IMR-90 (cell line): ENCODE measurements at places on chromosomes 3 and 15. TPM values are rescaled to one million over a fixed set of nuclear protein-coding genes. Genes with fewer than 3 reads are reported as not detected.

- no peak for DNase-seq
Observed at GRCh38 chr3:67302489-67302888, 304.4 kb downstream of the KBTBD8 start.

- DNase-seq, result no peak
Observed at GRCh38 chr3:72848703-72849081, 447 bp upstream of the SHQ1 start.

GRCh38 chr3:120348065-120348990, 826 bp downstream of the LRRC58 start:
- peak; percentile 10 for DNase-seq

DNA sequence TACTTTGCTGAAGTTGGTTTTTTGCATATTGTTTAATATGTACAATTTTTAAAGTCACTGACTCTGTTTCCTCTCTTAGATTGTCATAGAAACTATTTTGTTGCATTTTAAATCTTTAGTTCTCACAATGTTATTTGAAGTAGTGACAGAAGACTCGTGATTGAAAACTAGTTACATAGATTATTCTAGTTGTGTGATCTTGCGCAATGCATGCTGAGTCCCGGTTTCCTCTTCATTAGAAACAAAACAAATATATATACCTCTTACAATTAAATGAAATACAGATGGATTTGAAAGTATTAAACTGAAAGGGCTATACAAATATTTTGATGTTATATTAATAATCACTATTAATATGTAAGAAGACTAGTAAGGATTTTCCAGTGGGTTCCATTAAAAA, 333.0 kb downstream of the LPP start:
- no peak for DNase-seq

DNA sequence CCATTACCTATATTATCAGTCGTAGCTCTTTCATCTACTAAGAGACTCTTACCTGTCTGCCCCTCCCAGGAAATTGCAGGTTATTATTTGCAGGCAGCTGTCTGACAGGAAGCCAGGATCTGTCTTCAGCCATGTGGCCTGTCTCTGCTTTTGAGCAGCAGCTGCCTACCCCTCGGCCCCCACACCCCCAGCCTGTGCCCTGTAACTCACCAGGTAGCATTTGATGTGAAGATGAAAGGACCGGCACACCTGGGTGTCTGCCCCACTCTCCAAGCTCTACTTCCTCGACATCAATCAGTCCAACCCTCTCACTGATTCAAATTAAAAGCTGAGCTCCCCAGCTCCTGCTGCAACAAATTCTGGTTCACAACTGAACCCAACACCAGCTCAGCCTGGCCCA, 197.2 kb upstream of the CTNNB1 start:
- DNase-seq, result no peak

DNA sequence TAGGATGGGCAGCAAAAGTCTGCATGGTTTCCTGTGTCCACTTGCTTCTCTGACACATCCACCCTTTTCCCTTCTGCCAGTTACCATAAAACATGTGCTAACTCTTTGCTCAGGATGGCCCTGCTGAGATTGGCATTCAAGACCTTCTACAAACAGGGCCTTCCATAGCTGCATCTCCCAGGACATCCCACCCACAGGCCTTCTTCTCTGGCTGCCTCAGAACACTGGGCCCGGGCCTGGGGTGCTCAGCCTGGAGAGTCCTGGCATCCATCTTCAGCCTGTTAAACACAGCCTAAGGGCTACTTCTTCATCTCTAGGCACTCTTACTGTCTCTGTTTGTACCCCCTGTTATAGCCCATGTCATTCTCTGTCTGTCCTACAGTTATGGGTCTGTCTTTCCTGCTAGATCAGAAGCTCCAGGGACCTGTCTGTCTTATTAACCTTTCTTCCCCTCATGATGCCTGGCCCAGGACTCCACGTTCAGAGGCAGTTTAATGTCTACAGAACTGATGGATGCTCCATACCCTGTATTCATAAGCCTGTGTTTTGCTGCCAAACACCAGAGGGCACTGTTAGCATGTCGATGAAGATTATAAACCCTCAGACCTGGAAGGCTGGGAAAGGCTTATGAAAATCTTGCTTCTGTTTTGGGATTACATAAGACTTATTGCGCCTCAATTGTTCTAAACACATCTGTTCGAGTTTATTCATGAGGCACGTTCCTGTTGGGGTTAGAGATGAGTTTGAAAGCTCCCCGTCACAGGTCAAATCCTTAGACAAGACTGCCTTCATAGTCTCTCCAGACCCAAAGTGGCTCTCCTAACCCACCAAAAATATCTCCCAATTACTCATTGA, 16.5 kb downstream of the SEMA3G start:
- DNase-seq, result peak; percentile 83

DNA sequence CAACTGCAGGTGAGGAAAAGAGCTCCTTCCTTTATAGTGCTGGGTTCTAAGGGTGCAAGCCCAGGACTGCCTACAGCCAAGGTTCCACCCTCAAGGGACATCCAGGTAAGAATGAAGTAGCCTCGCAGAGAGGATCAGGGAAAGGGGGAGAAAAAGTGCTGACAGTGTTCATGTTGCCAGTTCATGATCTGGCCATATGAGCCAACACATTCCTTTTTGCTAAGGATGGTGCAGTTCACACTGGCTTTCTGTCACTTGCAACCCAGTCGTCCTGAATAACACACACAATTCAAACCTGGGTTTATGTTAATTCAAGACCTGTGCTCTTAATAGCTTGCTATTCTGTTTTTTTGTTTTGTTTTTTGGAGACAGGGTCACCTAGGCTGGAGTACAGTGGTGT, 9.0 kb downstream of the CLN6 start:
- DNase-seq, result no peak

DNA sequence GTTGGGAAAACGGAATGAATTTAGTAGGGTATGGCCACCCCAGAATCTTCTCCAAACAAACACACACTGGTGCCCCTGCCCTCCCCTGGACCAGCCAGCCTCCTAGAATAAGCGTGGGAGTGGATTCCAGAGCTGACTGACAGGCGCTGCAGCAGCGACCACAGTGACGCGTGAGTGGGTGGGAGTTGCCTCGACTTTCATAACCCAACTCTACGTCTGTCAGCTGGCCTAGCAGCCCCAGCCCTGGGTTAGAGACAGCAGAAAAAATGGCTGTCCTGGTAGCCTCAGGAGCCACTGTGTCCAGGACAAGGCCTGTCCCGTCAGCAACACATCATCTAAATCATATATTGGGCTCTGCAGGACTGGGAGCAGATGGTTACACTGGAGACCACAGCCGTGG, 10.0 kb downstream of the PLA2G4B start:
- DNase-seq, result peak; percentile 65

GRCh38 chr3:143363949-143364348, 244.4 kb downstream of the CHST2 start:
- no peak for DNase-seq

- no peak for DNase-seq
Observed at GRCh38 chr15:35047528-35047927, 37.6 kb downstream of the NANOGP8 start.

DNA sequence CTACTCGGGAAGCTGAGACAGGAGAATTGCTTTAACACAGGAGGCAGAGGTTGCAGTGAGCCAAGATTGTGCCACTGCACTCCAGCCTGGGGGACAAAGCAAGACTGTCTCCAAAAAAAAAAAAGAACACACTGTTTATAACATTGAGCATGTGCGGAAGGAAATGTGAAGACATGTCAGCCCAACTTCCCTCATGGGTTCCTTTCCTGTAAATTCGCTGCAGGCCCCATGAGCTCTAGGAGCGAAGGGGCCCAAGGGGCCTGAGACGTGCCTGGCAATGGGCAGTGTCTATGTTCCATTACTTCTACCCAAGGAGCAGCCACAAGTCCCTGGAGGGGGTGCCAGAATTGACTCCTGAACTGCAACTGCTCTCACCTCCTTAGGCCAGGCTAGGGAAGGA, 3.2 kb downstream of the PFKFB4 start:
- no peak for DNase-seq

DNA sequence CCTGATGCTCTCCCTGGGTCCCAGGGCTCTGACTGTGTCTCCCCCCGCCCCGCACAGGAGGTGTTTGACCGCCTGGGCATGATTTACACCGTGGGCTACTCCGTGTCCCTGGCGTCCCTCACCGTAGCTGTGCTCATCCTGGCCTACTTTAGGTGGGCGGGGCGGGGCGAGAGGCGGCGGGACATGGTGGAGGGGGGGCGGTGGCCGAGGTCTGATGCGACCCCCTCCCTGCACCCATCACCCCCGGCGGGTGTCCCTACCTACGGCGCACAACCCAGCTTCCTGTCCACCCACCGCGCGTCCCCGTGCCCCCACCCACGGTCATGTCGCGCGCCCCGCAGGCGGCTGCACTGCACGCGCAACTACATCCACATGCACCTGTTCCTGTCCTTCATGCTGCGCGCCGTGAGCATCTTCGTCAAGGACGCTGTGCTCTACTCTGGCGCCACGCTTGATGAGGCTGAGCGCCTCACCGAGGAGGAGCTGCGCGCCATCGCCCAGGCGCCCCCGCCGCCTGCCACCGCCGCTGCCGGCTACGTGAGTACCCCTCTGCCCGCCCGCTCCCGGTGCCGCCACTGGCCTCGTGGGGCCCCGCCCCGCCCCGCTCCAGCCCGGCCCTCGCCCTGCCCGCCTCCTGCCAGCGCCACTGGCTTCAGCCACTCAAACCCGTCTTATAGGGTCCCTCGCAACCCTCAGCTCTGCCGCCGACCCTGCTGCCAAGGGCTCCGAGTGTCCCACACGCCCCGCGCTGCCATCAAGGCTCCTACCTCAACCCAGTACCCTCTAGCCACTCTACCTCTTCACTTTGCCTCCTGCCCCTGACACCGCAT, 21.0 kb downstream of the PTH1R start:
- no peak for DNase-seq

GRCh38 chr15:30889196-30889595, 14.5 kb upstream of the FAN1 start:
- no peak for DNase-seq

- peak; percentile 34 for DNase-seq
Observed at GRCh38 chr15:78808550-78808949, 2.7 kb downstream of the ADAMTS7 start.

DNA sequence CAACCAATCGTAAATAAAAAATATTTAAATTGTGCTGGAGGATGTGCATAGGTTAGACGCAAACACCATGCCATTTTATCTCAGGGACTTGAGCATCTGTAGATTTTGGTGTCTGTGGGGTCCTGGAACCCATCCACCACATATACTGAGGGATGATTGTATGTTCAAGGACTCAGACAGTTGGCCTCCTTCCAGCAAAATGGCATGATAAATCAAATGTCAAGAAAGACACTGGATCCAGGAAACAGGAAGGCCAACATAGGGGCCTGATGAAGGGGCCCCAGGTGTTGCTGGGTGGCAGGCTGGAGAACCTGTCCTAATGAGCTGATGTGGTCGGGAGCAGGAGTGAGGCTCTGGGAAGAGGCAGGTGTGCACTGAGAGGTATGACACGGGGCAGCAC, 289.5 kb downstream of the GABRG3 start:
- no peak for DNase-seq

DNA sequence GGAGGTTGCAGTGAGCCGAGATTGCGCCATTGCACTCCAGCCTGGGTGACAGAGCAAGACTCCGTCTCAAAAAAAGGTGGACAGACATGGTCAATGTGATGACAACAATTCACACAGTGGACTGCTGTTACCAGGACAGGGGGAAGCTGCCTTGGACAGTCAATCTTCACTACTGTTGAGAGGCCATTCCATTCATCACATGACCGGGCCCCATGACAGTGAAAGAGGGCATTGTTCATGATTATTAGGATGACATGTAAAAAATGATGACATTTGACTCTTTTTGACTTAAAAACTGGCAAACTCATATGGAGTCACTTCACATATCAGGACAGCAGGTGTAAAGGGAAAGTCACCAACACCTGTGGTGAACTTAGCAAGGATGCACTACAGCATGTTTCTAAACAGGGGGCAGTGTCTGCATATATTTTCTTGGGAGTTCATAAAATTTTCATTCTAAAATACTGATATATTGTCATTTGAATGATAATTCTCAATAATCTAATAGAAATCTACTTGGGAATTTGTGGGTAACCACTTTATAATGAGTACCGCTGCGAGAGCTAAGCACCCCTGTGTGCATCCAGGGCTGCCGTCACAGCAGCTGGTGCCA, 34.2 kb upstream of the LDHAL6B start:
- no peak for DNase-seq

DNA sequence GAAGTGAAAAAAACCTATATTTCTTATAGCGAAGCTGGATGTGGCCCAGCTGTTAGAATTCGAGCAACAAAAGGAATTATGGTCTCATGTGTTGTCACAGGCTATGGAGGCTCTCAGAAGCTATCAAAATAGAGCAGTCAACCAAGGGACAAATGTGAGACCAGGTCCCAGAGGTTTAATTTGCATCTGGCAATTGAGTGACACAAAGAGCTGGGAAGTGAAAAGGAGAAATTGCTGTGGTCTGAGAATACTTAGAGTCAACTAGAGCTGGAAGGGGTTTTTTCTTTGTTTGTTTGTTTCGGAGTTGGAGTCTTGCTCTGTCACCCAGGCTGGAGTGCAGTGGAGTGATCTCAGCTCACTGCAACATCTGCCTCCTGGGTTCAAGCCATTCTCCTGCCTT, 61.3 kb upstream of the SMAD3 start:
- DNase-seq, result no peak

PAK6 gene
- not detected in 2 replicates for total RNA-seq

PLA2G4B gene
- total RNA-seq, result under 0.01 and 0.18 TPM in 2 replicates

STRIT1 gene
- total RNA-seq, result not detected in 2 replicates

KBTBD8 gene
- total RNA-seq, result 8.6 and 15.0 TPM in 2 replicates

SCAMP5 gene
- total RNA-seq, result 0.36 and 0.56 TPM in 2 replicates

GOLGA8S gene
- under 0.01 TPM in 2 replicates for total RNA-seq

DCLK3 gene
- not detected in 2 replicates for total RNA-seq

ZNF80 gene
- total RNA-seq, result not detected in 2 replicates

EDEM1 gene
- total RNA-seq, result 20.8 and 23.5 TPM in 2 replicates

AEN gene
- total RNA-seq, result 85.5 and 91.4 TPM in 2 replicates

CFAP100 gene
- not detected in 2 replicates for total RNA-seq

TMEM266 gene
- under 0.01 TPM in 1 of 2 replicates, not detected in the other for total RNA-seq

CLDN18 gene
- not detected in 2 replicates for total RNA-seq

CPB1 gene
- not detected in 2 replicates for total RNA-seq

SLC22A13 gene
- under 0.01 TPM in 2 replicates for total RNA-seq

SERPINI2 gene
- not detected in 2 replicates for total RNA-seq
